ENCODE measurements at places on chromosomes 6 and 20.

DNA sequence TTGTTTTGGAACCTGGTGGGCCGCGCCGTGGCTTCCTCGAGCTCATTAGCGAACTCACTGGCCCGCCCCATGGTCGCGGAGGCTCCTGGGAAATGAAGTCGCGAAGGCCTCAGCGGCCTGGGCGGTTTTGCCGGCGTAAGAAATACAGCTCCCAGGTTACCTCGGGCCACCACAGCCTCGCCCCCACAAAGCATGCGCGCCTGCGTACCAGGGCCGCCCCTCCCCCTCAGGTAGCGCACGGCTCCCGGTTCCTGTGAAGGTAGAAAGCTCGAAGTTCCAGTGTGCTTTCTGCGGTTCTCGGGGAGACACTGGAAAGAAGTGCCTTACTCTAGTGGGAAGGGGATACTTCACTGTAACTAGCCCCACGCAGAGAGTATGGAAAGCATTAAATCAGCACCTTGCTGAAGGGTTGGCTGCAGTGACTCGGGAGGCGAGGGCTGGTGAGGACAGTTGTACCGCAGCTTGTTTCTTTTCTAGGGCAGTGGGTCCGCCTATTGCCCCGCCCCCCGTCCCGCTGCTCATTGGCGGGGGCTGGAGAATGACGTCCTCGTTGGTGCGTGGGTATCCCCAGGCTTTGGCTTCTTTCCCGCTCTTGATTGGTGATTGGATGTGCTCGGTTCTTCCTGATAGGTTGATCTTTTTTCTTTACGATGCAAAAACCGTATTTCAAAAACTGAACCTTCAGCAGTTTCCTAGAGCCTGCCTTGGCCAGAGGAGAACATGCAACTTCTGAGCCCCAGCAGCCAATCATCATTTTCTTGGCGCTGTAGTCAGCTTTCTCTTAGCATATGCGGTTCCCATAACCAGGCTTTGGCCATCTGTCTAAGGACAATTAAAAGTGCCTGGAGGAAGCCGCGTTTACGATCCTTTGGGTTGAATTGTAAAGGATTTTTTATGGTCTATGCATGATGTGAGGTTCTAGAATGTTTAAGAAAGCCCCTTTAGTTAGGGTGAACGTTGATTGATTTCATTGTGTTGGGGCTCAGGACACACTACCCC lies at the start of gene CDK19:
Gene CDK19 (minus strand): TSS at position 59 of the 999 bp plus-strand sequence. CDS start 333 bp downstream, outside the sequence.
- peak; percentile 98 for DNase-seq

- DNase-seq = no peak
These were observed 102.0 kb downstream of the MAP3K7 start for GRCh38 chr6:90484903-90485302.

DNA sequence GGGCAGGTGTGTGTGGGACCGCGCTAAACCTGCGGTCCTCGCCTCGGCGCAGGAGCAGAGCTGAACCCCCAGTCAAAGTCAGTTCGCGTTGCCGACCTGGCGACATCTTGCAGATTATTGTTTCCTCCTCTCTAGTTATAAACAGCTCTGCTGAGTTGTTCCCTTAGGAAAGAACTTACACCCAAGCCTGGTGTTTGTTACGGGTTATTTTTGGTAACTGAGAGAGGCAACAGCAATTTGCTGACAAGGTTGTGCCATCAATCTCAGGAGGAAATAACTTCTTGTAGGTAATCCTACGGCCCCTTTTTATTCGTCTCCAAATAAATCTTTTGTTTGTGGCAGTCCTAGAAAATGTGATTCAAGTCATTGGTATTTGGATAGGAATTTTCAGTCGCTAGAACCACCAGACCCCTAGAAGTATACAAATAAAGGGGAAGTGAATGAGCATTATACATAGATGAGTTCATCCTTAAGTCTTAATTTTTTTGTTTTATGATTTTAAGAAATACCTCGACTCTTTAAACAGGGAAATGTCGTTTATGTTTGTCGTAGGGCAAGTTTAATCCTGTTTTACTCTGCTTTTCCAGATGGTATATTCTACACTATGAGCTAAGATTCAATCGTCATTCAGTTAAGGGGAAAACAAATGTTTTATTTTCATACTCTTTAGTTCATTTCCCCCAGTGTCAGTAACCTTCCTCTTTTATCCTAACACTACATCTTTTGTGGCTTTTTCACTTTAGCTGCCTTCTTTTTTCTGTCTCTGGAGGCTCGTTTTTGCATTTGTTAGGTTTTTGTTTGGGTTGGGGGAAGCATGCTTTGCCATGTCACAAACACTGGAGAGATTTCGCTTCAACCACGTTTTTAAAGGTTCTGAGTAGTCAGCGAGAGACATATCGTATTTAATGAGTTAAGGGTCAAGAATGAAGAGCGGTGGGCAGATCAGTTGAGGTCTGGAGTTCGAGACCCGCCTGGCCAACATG lies 1.2 kb downstream of the PM20D2 start:
- peak; percentile 45 for DNase-seq

GRCh38 chr20:46683668-46683938 lies 5.6 kb downstream of the TP53RK start:
- DNase-seq = no peak

DNA sequence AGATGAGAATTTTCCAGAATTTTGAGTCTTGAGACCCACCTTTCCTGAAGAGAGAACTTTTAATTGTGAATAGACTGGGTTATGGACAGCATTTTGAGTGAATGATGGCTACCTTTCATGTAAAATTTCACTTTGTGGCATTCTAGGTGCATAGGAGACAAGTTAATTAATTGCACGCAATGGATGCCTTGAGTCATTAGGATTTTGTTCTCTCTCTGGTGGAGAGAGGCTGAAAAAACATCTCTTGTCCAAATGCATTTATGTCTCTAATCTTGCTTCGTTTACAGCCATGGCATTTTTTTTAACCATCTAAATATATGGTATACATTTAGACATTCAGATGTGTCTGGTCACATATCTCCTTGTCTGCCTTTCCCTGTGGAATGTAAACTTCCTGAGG lies 3.1 kb downstream of the RHAG start:
- DNase-seq = no peak

DNA sequence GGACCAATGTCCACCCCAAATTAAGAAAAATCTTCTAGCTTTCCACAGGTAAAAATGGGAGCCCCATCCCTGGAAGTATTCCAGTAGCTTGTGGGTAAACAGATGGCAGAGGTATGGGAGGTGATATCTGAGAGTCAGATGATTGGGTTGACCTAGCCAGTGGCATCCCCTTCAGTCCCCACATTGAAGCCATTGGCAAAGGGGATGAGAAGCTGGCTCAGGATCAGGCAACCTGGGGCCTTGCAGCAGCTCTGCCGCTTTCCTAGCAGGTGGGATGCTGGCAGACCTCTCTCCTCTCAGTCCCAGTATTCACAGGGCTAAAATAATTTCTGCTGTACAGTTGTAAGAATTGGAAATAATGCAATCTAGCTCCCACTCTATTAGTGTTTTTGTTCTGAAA lies 108.9 kb upstream of the KCNG1 start:
- no peak for DNase-seq

- no peak for DNase-seq
These were observed 23.8 kb downstream of the RFPL4B start for GRCh38 chr6:112370946-112371345.

GRCh38 chr6:135811644-135812526 lies 39.6 kb upstream of the PDE7B start:
- no peak for DNase-seq

DNA sequence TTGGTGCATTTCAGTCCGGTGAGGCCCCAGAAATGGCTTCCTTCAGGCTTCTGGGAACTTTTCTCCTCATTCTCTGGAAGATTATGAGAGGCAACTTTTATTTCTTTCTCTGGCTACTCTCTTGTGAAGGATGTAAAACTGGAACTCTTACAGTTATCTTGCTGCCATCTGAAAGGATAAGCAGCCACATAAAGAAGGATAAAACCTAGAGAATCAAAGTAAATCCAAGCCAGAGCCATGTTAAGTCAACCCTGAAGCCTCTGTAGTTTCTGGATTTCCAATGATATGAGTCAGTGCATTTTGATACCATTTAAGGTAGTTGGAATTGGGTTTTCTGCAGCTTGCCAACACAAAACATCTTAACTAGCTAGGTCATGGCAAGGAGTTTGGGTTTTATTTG lies 123.6 kb downstream of the MEI4 start:
- DNase-seq = no peak

- no peak for DNase-seq
These were observed 125.7 kb downstream of the MAP3K4 start for GRCh38 chr6:161117308-161117707.

GRCh38 chr20:18754030-18754652 lies 59.4 kb upstream of the SCP2D1 start:
- no peak for DNase-seq

DNA sequence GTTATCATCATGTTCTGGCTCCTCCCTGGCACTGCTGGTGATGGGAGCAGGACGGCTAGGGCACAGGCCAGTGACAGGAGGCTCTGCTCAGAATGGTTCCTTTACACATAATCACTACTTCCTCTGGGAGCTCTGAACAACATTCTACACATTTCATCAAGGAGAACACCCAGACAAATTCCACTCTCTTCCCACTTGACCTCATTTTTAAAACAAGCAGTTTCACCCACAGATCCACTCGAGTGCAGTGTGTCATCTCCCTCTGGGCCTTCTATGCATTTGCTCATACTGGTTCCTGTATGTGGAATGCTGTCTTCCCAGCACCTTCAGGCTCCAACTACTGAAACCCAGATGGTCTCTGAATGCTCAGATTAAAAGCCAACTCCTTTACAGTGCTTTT lies 84.8 kb downstream of the ELOVL5 start:
- no peak for DNase-seq

DNA sequence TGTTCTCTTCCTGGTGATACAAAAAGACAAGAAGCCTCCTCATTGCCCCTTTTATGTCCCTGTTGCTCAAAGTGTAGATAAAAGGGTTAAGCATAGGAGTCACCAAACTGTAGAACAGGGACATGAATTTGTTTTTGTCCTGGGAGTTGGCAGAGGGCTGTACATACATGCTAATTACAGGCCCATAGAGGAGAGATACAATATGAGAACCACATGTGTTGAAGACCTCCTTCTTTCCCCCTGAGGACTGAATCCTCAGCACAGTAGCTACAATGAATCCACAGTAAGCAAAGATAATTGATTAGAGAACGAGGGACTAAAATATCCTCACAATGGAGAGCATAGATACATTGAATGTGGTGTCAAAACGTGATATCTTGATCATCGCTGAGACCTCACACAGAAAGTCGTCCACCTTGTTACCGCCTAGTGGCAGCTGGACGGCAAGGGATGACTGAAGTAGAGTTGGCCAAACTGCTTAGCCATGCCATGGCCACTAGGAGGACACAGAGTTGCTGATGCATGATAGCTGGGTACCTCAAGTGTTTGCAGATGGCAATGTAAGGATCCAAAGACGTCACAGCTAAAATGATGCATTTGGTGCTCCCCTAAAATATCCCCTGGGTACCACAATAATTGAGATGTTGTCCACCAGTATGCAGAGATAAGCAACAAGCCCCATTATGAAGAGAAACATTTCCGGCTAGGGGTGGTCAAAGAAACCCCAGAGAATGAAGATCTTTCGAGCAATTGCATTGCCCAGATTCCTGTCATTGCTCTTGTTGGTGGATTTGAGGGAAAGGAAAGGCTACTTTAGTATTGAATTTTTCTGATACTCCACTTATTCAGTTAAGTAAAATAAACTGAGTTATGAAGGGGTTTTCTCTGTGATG lies 15.0 kb downstream of the OR2B3 start:
- DNase-seq = peak; percentile 44

GRCh38 chr20:58746620-58747019 lies 54.0 kb downstream of the NPEPL1 start:
- no peak for DNase-seq

DNA sequence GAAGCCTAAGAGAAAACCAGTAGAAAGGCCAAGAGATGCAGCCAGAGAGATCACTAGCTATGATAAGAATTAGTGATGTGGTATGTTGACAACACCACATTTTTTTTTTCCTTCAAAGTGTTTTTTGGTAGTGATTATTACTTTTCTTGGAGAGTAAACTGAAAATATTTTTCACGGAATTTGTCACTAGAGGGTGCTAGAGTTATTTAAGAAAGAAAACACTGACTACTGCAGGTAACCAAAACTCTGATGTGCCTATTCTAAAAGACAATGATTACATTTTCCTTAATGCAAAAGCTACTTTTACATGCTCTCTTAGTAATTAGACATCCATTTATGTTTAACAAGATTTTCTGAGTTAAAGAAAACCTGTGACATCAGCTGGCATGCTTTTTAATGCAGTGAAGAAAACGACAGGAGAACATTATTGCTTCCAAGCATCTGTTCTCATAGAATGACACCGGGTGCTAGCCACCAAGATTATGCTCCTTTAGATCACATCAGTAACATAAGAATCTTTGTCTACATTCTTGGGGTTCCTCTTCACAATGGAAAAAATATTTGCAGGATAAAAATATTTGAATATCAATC lies 28.8 kb downstream of the RWDD2A start:
- DNase-seq = peak; percentile 21

DNA sequence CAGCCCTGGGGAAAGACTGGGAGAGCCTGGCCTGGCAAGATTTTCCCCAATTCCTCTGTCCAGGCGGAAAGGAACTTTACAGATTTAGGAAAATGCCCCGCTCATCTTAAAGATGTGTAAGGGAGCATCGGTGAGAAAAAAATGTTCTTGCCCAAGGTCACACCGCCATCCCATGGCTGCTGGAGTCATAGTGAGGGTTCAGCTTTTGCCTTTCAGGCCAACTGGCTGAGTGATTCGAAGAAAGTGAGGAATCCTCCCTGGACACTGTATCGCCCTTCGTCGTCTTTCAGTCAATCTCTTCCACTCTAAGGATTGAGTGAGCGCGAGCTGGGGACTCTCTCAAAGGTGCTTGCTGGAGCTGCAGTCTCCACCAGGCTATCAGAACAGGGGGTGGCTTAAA lies 1.4 kb downstream of the WFDC2 start:
- no peak for DNase-seq

GRCh38 chr20:23161968-23162696 lies 76.0 kb upstream of the CD93 start:
- DNase-seq = peak; percentile 74

GRCh38 chr6:157885211-157885788 lies 62.3 kb downstream of the SNX9 start:
- DNase-seq = no peak

DNA sequence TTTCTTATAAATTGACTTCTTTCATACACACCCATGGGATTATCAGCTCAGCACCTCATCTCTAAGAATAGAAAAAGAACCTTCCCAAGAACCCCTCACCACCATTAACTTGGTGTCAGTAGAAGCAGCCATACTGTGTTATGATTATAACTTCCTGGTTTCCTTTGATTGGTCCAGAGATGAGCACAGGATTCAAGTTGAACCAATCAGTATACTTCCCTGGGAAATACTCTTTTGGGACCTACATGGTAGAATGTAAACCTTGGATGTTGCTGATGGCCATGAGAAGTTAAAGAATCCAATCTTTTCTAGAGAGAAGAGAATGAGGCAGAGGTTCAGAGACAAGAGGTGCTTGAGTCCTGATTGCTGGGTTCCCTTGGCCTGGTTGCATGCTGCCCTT lies 190.8 kb downstream of the BMP7 start:
- no peak for DNase-seq
